ENCODE measurements at places on chromosomes 6 and 20.

DNA sequence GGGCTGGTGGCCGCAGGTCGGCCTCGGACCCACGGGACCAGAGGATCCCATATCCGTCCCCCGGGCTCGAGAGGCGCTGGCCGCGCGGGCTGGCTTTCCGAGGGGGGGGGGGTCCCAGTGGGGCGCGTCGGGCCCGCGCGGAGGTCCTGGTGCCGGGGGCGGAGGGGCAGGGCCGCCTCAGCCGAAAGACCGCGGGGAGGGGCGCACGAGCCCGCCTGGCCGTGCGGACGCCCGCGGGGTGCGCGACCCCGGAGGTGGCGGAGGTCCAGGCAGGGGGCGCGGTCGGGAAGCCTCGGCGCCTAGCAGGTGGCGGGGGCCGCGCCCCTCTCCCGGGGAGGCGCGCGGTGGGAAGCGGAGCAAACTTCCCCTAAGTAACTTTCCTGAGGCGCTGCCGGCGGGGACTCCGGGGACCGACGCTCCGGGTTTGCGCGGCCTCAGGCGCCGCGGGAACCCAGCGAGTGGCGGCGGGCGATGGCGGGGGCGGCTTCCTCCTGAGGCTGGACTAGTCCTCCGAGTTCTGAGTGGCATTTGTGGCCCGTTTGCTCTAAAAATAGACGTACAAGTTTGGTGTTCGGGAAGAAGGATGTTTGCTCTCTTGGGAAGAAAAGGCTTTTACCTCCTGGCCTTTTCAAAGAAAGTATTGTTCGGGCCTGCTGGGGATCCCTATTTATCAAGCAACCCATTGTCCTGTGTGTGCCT lies 26.5 kb upstream of the BTBD3 start:
- no peak for DNase-seq

- peak; percentile 97 for DNase-seq
Measured at GRCh38 chr6:10747251-10747972, at the start of gene TMEM14B. TMEM14B (plus strand) TSS chr6:10747805; CDS start chr6:10749246, 1,441 bp downstream.

GRCh38 chr20:40109136-40109535 lies 579.9 kb downstream of the MAFB start:
- no peak for DNase-seq

DNA sequence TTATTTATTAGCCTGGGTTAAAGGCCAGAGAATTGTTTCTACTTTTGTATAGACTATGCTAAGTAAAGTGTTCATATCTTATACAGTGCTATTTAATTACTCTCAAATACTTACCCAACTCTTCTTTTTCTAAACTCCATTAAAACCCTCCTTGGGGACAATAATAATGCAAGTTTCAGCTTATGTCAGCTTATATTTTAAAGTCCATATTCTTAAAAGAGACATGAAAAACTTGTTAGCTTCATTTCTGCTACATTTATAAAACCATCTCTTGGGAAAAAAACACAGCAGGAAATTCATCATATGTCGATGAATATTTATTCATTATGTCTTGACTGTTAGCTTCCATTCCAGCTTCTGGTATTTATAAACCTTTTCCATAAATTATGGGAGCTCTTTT lies 71.9 kb upstream of the SDHAF4 start:
- DNase-seq = no peak

DNA sequence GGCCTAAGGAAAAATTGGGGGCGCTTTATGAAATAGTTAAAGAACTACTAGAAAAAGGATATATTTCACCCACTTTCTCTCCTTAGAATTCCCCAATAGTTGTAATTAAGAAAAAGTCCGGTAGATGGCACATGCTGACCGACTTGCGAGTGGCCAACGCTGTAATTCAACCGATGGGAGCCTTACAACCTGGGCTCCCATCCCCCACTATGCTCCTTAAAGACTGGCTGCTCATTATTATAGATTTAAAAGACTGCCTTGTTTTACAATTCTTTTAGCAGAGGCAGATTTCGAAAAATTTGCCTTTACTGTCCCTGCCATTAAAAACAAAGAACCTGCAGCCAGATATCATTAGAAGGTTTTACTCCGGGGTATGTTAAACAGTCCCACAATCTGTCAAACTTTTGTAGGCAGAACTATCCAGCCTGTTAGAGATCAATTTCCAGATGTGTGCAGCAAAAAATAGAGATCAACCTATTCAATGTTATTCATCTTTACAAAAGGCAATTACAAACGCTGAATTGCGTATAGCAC lies 58.5 kb upstream of the PRSS16 start:
- DNase-seq = peak; percentile 86

- DNase-seq = no peak
Measured at GRCh38 chr6:135913785-135914184, 62.3 kb downstream of the PDE7B start.

- DNase-seq = peak; percentile 75
Measured at GRCh38 chr6:130981409-130981808, 81.6 kb downstream of the EPB41L2 start.
